ENCODE measurements at places on chromosomes 5 and 9.
A peak's percentile ranks its signal among the peaks of the same experiment; 100 is the strongest.

DNA sequence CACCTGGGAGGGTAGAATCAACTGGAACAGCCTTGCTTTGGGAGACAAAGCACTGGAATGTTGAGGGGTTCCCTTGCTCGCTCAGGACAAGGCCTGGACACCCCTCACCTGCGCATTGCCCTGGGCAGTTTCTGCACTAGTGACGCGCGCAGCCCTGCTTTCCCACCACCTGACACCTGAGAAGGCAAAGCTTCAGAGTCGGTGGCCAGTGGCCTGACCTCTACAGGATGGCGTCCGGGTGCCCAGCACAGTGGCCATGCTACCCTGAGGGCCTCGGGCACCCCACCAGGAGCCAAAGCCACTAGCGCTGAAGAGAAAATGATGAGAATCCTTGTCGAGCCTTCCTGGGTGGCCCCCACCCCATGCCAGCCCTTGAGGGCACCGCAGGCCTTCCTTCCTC lies 161.3 kb downstream of the OLFM1 start:
- no peak for DNase-seq

GRCh38 chr5:133232011-133232410 lies 180.2 kb downstream of the HSPA4 start:
- no peak for DNase-seq

DNA sequence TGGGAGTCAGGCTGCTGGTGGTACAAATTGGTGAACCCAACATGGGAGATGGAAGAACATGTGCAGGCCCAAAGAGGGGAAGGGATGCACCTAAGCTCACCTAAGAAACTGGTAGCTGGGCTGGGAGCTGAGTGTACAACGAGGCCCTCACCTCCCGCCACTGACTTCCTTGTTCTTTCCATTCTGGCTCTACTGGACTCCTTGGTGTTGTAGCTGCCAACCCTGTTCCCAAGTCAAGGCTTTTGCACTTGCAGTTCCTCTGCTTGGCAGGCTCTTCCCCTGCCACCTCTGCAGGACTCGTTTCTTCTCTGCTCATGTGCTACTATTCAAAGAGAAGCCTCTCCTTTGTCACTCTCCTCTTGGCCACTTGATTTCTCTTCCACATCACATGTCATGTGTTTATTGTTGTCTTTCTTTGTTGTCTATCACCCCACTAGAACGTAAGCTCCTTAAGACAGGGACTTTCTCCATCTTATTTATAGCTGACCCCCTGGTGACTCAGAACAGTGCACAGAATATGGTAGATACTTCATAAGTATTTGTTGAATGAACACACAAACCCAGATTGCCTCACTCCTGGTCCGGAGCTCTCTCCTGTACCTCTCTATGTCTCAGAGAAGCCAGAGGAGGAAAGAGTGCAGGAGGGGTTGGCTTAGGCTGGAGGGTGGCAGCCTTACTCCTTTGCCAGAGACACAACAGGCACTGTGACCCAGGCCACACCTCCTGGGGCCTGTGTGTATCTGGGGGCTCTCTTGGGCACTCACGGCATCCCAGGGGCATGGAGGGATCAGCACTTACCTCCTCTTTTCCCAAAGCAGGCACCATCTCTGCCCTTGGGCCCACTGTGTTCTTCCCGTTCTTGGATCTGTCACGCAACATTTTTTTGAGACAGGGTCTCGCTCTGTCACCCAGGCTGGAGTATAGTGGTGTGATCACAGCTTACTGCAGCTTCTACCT lies 5.2 kb upstream of the SPINK4 start:
- no peak for DNase-seq

- DNase-seq = no peak
These were observed 634.5 kb downstream of the NR2F1-AS1 start for GRCh38 chr5:92946546-92946945.

DNA sequence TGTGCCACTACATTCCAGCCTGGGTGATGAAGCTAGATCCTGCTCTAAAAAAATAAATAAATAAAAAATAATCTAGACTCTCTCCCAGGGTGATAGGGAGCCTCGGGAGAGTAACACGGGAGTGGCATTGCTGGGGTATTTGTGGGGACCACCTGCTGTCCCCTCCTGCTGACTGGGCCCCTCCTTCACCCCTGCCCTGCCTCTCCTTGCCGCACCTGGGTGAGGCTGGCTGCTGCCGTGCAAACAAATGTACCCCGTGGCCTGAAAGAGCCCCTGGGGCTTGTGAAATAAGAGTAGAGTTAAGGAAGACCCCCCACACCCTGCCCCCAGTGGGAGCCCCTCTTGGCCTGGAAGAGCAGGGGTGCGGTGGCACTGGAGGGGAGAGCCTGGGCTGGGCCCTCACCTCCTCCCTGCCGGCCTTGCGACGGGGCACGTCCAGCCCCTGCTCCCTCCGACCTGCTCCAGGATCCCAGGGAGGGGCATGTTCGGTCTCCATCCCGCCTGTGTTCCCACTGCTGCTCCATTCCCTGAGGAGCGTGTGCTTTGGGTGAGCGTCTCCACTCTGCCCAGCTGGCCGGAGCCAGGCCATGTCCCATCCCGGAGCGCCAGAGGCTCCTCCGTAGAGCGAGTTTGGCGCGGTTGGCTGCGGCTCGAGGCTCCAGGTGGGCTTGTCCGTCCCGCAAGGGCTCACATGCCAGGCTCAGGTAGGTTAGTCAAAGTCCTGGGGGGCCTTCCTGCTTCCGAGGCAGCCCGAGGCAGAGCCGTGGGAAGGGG lies 75.0 kb upstream of the RNU6ATAC start:
- DNase-seq = no peak

DNA sequence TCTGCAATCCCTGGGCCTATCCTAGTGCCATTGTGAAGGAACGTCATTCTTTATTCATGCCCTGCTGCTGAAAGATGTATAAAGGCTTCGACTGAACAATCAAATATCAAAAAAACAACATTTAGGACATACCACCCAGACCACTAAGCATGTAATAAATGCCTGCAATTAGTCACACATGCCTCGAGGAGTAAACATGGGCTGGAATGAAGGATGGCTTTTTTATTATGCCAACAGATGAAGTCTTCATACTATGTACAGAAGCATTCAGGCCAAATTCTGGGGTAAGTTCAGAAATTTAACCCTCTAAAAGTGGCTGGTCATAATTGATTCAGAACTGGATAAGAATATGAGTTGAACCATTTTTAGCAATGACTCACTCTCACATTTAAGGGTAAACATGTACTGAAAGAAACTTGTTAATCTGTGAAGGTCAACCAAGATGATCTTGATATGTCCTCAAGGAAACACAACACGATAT lies 38.1 kb downstream of the FAM240B start:
- DNase-seq = peak; percentile 67

DNA sequence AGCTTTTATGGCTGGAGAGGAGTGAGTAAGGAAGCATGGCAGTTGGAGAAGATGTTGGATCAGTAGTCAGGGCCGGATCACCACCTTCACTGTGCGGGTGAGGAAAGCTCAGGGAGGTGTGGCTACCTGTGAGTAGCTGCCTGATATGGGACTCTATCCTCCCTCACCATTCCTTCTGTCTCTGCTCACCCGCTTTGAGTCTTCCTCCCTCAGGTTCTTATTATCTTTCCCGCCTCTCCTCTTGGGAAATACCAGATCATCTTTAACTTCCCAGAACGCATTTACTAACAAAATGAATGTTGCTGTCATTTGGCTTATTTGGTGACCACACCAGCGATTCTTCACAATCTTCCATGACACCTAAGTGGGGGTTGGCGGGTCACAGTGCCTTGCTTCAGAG lies 140.7 kb upstream of the GPR151 start:
- DNase-seq = no peak

- peak; percentile 86 for DNase-seq
These were observed 108.6 kb upstream of the CDKN2B start for GRCh38 chr9:22117511-22118384.

GRCh38 chr5:158911693-158912363 lies 187.9 kb downstream of the EBF1 start:
- DNase-seq = no peak

DNA sequence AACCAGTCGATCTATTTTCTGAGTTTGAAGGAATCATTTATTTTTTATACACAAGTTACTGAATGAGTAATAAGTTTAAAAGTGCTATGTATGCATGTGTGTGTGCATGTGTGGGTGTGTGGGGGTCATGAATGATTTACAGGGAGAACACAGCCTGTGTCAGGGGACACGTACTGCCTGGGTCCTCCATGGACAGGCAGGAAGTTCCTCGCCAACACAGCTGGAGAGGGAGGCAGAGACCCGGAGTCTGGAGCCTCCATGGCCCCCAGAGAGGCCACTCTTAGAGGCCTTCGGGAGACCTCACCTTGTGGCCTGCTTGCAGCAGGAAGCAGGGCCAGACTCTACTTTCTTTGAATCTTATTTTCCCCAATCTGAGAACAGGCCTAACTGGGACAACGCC lies 144.7 kb downstream of the GABBR2 start:
- DNase-seq = no peak

DNA sequence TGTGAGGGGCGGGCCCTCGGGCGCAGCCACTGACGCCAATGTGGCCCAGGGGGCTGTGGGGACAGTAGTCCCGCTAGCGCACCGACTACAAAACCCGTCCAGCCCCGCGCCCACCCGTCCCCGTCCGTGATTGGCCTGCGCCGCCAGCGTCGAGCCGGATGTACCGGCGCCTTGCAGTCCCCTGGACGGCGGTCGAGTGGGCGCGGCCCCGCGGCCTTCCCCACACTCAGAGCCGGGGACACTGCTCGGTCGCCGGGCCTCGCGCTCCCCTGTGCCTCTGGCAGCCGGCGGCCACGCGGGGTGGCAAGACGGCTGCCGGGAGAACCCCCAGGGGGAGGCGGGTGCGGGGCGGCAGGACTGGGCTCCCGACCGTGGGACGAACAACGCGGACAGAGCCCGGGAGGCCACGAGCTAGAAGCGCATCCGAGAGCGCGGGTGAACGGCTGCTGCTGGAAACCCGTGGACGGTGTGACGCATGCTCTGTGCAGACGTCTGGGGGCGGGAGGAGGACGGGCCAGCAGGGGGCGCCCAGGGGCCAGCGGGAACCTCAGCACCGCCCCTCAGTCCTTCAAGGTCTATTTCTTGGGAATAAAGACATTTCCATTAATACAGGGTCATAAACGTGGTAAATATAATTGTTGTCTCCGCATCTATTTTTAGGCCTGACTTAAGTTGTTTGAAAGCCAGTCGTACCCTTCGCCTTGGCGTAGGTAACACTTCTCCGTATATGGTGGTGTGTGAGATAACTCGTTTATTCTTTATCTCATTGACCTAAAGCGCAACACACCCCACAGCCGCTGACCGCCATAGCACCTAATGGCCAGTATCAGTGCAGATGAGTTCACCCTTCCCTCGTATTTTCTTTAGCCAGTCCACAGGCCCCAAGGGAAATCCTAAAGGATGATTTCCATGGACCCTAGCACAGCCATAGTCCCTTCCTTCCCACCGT lies 629 bp upstream of the BICD2 start:
- DNase-seq = peak; percentile 78

DNA sequence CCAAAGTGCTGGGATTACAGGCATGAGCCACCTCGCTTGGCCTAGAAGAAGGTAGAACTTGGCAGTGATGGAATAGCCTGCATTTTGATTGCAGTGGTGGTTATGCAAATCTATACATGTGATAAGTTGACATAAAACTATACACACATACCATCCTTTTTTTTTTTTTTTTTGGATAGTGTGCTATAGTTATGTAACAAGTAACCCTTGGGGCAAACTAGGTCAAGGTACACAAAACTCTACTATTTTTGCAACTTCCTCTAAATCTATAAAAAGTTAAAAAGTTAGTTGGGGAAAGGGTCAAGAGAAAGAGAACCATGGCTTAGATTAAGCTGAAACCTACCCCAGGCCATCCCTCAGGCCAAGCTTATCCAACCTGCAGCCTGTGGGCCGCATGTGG lies 11.1 kb downstream of the TRIM14 start:
- no peak for DNase-seq

DNA sequence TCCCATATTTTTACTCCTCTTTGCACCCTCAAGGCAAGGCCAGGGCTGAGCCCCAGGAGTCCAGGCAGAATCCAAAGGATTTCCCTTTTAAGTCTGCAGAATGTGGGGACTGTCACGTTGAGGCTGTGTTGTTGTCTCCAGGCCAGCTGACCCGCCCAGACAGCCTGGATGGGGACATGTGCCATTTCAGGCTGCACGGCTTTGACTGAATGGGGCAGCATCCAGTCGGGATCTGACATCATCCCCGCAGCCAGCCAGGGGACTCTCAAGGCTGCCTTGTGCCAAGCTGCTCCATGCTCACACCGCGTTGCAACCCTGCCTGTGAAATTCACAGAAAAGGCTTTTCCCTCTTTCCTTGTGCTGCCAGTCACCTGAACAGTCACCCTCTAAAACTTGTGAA lies 2.2 kb upstream of the ZNF366 start:
- DNase-seq = no peak

GRCh38 chr5:135399794-135400542 lies 937 bp upstream of the MACROH2A1 start:
- no peak for DNase-seq

GRCh38 chr9:137266585-137267453 lies 10.7 kb upstream of the TOR4A start:
- DNase-seq = no peak
